ENCODE measurements at places on chromosomes 1 and 21. TPM values are rescaled to one million over a fixed set of nuclear protein-coding genes. Genes with fewer than 3 reads are reported as not detected.

DNA sequence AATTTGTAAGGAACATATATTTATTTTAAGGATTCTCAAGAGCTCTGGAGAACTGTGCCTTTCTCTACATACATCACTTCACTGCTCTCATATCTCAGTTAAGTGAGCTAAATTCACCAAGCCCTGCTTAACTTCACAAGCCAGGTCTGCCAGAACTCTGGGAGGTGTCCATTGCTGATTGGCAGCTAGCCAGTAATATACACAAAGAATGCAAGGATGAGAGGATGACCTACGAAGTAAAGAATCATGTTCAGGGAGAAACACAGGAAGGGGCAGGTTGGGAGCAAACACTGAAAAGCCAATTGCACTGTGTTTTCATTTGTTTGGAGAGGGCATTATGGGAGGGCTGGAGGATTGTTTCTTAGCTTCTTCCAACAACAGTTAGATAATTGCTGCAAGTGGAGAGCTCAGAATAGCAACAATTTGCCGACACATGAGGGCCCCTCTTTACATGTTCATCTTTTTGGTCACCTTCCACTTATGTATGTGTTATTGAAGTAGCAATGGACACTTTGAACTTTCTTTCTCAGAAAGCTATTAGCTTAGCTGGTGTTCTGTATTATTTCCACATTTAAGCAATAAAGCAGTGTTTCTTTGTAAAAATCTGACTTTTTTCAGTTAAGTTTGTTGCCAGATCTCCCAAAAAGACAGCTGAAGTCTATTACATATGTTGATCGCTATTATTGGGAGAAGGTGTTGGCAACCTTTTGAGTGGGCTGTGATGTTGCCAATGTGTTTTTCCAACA is 254.8 kb downstream of the LTN1 start:
- no peak for DNase-seq

GRCh38 chr1:35369922-35370671 is 101.6 kb downstream of the ZMYM4 start:
- DNase-seq = peak; percentile 73

GRCh38 chr1:86500714-86501113 is 32.0 kb downstream of the CLCA1 start:
- DNase-seq = no peak

- no peak for DNase-seq
Observed at GRCh38 chr1:87089823-87090222, 175.4 kb downstream of the HS2ST1 start.

- no peak for DNase-seq
Observed at GRCh38 chr1:230377851-230378250, 48.3 kb downstream of the PGBD5 start.

DNA sequence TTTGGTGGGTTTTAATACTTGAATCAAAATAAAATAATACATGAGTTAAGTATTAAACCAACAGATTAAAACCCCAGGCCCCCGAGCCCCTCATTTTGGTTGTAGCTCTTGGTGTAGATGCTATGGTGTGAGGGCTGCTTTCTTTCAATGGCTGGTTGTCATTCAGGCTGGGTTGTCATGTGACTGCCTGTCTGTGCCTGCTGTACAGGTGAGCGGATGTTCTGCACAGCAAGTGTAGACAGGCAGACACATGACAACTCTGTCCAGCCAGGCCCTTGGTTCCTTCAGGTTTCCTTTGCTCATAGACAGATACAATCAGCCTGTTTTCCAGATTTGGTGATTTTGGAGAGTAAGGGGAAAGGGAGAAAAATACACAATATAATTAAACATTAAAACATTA is 281.9 kb upstream of the C1orf105 start:
- no peak for DNase-seq

DNA sequence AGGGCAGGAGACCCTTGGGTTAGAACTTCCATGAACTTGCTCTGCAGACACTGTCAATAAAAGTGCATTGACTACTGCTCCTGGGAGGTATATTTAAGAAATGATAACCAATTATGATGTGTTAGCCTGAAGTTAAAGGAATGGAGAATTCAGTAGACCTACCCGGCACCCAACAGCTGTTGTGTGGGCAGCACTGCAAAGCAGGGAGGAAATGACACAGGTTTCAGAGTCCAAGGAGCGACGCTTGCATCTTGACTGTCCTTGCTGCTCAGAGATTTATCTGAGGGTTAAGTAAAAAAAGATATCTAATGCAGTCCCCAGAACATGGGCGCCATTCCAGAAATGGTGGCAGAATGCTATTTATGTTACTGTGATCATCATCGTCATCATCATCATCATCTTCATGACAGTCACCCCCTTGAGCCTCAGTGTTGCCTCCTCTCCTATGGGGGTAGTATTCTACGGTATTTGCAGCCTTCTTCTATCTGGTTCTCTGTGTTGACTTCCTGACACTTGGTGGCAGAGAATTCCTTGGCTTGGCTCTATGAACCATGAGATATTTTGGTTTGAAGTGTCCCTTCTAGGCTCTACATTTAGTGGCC is 225.9 kb downstream of the KAZN start:
- no peak for DNase-seq

DNA sequence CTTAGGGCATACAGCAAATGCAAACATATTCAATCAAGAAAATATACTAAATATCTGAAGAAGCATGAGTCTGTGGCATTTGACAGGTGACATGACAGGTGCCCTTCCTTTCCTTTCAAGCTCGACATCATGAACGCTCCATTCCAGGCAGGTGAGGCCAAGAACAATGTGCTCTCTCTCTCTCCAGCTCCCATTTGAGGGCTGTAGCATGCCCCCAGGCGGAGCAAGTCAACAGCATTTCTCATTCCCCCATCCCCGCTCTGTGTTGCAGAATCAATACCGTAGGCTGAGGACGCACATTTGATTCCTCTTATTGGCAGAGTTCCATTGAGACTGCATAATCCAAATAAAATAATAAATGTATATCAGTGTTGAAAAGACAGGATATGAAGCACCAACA is 24.6 kb upstream of the PLPPR4 start:
- no peak for DNase-seq

DNA sequence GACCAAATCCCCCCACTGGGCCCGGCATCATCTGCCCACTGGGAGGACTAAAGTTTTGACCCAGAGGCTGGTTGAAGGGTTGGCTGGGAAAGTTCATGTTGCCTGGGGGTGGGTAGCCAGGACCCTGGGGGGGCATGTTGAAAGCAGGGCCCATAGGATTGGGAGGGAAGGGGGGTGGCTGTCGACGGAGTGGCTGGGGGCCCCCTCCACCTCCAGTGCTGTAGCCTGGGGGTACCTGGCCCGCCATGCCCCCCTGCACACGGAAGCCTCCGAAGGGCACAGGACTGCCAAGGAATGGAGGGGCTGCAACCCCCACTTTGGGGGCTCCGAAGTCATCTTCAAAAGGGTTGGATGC is 2.2 kb downstream of the PYGO2 start:
- DNase-seq = no peak

DNA sequence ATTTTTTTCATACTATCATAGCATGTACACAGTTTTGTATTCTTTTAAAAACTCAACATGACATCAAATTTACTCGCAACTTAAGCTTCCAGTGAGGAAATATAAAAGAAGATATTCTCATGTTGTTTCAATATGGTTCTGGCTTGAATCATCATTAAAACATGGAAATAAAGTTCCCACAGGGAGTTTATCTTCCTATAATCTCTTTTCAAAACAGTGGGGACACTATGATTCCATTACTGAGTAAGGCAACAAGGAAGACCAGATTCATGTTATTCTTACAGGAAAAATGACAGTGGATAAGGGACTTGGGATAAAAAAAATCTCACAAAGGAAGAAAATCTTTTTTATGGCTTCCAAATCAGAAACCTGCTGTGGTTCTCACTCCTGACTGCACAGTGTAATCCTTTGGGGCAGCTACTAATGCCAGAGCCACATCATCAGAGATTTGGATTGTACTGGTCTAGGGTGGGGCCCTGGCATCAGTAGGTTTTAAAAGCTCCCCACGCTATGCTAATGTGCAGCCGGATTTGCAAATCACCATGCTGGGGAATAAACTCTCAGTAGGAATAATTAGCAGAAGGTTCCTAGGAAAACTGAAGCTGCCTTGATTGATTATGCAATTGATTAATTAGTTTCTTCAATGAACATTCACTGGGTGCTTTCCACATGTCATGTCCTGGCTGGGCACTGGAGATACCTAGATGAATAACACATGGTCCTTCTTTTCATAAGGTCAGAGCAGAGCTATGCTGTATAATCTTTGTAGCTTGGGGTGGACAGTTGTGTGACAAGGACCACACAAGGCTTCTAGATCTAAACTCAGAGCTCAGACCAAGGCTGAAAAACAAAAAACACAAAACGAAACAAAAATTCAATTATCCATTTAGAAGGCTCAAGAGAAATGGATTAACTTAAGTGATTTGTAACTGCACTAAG is 71.1 kb upstream of the C8B start:
- DNase-seq = no peak

DNA sequence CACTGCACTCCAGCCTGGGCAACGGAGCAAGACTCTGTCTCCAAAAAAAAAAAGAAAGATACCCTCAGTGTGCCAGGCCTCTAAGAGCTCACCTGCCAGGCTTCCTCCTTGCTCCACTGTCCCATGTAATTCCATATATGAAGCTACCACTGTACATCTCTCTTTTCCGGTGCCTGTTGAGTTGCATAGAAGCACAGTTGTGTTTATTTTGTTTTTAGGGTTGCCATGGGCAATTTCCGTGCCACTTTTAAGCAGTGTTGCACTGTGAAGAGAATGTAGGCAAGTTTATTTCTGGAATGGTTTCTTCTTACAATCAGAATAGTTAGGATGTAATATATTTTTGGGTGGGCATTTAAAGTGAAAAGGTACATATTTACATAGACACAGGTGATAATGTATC is 23.3 kb downstream of the MR1 start:
- DNase-seq = no peak

- DNase-seq = no peak
Observed at GRCh38 chr1:117609471-117609911, 3.6 kb downstream of the TENT5C start.

- DNase-seq = peak; percentile 54
Observed at GRCh38 chr1:119549719-119550132, 42.7 kb downstream of the HSD3B1 start.

DNA sequence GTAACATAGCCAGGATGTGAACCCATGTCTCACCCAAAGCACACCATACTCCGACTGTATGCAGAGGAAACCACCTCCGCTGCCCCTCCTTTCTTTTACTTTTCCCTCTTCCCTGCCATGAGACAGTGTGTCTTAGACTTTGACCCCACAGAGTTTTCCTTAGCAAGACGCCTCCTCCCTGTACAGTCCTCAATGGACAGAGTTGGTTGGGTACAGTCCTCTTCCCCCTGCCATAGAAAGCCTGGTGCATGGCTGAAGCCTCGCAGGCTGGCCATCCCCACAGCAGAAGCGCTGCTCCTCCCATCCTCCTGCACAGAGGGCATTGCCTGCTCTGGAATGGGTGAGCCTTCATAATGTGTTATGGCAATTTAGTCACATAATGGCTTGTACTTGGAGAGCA is 127.9 kb downstream of the PLPP3 start:
- DNase-seq = no peak

GRCh38 chr1:158930504-158930903 is 848 bp upstream of the PYHIN1 start:
- no peak for DNase-seq

DNA sequence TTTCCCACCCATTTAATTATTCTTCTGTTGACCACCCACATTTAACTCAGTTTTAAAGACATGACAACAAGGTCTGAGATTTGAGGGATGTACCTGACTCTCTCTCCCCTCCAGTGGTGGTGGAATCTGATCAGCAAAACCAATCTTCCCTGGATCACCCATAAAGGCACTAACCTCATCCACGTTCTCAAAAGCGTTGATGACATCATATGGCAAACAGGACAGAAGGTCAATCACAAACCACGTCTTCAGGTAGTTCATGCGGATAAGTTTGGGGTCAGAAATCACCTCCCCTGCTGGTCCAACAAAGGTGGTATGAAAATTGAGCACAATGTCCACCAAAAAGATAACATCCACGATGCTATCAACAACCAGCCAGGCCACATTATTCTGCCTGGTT is 115.3 kb downstream of the KCNH1 start:
- DNase-seq = no peak

DNA sequence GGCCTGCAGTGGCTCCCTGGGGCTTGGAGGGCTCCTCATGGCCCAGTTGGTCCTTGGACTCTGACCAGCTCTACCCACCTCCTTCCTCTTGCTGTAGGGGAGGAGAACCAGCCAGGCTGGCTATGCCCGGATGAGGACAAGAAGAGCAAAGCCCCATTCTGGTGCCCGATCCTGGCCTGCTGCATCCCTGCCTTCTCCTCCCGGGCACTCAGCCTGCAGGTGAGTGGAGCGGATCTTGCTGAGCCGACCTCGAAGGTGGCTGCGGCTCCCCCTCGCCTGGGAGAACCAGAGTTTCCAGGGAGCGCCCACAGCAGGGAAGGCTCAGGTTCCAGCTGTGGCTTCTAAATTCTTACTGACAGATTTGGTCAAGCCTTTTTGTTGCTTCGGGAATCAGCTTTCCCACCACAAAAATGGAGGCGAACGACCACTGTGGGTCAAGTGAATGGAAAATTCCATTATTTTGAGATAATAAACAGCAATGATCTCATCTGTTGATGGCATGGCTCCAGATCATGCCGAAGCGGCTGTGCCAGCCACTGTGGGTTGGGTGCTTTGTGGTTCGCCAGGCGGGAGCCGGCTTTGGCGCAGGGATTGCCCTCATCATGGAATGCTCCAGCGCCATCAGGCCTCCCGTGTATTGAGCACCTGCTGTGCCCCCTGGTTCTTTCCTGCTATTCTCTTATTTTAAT is 106.5 kb upstream of the ACTL8 start:
- no peak for DNase-seq

DNA sequence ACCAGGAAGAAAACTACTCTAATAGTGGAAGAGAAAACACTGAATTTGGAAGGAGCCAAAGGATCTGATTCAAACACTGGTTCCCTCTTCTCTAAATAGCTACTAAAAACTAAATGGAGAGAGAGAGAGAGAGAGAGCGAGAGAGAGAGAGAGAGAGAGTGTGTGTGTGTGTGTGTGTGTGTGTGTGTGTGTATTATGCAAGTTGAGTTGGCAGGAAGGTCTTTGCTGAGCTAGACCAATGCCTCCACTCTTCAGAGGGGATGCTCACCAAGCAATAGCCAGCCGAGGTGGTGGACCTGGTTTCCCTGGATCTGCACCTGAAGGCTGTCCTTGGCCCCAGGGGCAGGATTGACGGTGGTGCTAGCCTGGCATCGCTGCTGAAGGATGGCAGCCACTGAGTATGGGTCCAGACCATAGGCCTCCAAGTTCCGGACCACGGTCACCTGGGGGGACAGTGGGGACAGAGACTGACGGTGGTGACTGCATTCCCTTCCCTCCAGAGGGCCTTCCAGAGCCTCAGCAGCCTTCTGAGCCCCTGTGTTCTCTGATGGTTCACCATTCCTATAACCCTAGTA is 18.8 kb downstream of the EIF2D start:
- no peak for DNase-seq

Gene KRTAP13-2
- total RNA-seq = not detected

Gene REN
- 2.0 TPM for total RNA-seq

Gene GIPC2
- total RNA-seq = 3.8 TPM

Gene CFHR2
- not detected for total RNA-seq

Gene HSD3B2
- total RNA-seq = 0.47 TPM

Gene CD1E
- total RNA-seq = not detected

Gene C1QTNF12
- total RNA-seq = 1.3 TPM

Gene CNR2
- not detected for total RNA-seq

Gene CFAP126
- not detected for total RNA-seq

Gene SYT14
- total RNA-seq = 0.36 TPM

Gene LCE2A
- not detected for total RNA-seq

Gene FAM167B
- total RNA-seq = 2.6 TPM

Measured in ovary (tissue), 10 donors.